Vagina (tissue), 2 donors: ENCODE measurements at places on chromosomes 7 and 10. TPM values are rescaled to one million over a fixed set of nuclear protein-coding genes. Genes with fewer than 3 reads are reported as not detected.
A peak's percentile ranks its signal among the peaks of the same experiment; 100 is the strongest.

Gene STEAP4
- 41.7 TPM for total RNA-seq

Gene KDM7A
- total RNA-seq = 24.6 TPM

Gene ADGRA1
- total RNA-seq = 0.49 TPM

Gene MKX
- 2.2 TPM for total RNA-seq

Gene PAPOLB
- total RNA-seq = not detected

Gene CCDC146
- total RNA-seq = 20.6 TPM

- no peak overlapping the region for H3K27ac ChIP-seq
- H3K27me3 ChIP-seq = no peaks in the 10 kb centered on the region
- DNase-seq = no peak
- peaks cover 6% of the 10 kb centered on the region for H3K4me1 ChIP-seq
Observed at GRCh38 chr10:129631006-129631405, 164.0 kb downstream of the MGMT start.

GRCh38 chr7:152137476-152138025, 112.1 kb downstream of the GALNT11 start:
- no peak overlapping the region for H3K4me3 ChIP-seq
- H3K27me3 ChIP-seq = no peaks in the 10 kb centered on the region
- no peak for DNase-seq
- H3K36me3 ChIP-seq = peaks cover 43% of the 10 kb centered on the region
- no peak overlapping the region for H3K27ac ChIP-seq
- H3K4me1 ChIP-seq = peaks cover 16% of the 10 kb centered on the region

DNA sequence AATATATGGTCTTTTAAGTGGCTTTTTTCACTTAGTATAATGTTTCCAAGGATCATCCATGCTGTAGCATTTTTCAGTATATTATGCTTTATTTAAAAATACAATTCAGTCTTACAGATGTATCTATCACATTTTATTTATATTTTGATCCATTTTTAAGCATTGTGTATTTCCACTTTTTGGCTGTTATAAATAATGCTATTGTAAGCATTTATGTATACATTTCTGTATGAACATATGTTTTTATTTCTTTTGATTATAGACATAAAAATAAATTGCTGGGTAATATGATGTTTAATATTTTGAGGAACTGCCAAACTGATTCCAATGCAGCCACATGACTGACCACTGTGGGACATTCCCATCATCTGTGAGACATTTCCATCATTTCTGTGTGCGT, 1662.0 kb downstream of the REEP3 start:
- no peak overlapping the region for H3K27ac ChIP-seq
- H3K4me1 ChIP-seq = no peaks in the 10 kb centered on the region
- no peaks in the 10 kb centered on the region for H3K36me3 ChIP-seq
- DNase-seq = no peak
- H3K27me3 ChIP-seq = no peaks in the 10 kb centered on the region

DNA sequence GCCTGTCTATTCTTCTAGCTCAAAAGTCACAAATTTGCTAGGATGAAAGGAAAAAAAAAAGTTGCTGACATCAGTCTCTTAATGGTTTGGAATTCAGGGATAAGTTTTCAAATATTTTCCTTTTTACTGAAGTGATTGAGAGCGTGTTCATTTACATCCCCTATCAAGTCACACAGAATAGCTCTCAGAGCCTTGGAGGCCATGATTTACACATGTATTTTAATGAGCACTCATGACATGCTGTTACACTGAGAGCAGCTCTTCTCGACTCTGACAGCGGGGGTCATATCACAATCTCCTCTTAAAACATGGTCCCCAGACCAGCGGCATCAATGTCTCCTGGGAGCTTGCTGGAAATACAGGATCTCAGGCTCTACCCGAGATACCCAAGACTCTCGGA, 232.7 kb downstream of the POU6F2 start:
- no peaks in the 10 kb centered on the region for H3K4me1 ChIP-seq
- no peak for DNase-seq
- H3K27ac ChIP-seq = no peak overlapping the region
- no peaks in the 10 kb centered on the region for H3K27me3 ChIP-seq
- H3K36me3 ChIP-seq = no peaks in the 10 kb centered on the region
- H3K4me3 ChIP-seq = no peak overlapping the region

GRCh38 chr7:55088620-55089019, 69.8 kb downstream of the EGFR start:
- no peak overlapping the region for H3K27ac ChIP-seq
- H3K27me3 ChIP-seq = no peaks in the 10 kb centered on the region
- peaks cover 53% of the 10 kb centered on the region for H3K4me1 ChIP-seq
- no peak for DNase-seq
- H3K36me3 ChIP-seq = no peaks in the 10 kb centered on the region

DNA sequence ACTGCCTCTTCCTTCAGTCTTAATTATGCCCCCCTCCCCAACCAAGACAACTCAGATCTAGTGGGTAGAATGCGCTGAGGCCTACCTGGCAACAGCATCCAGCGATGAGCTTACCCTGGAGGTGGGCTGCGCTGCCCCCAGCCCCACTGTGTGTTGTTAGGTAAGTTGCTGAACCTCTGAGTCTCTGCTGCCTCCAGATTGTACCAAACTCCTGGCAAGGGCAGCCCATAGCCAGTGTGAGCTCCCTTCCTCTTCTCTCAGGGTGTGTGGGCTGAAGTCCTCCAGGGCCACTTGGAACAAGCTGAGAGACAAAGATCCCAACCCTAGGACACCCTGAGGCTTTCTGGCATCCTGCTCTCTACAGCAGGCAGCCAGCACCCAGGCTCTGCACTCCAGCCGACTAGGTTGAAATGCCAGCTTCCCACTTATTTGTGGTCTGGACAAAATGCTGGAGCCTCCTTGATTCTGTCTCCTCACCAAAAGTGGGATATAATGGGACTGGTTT, 135.3 kb downstream of the ARHGAP22 start:
- H3K27me3 ChIP-seq = no peaks in the 10 kb centered on the region
- no peak overlapping the region for H3K4me3 ChIP-seq
- H3K4me1 ChIP-seq = peaks cover 12% of the 10 kb centered on the region
- no peaks in the 10 kb centered on the region for H3K36me3 ChIP-seq
- no peak for DNase-seq
- no peak overlapping the region for H3K27ac ChIP-seq

- H3K27me3 ChIP-seq = no peaks in the 10 kb centered on the region
- no peak overlapping the region for H3K4me3 ChIP-seq
- no peaks in the 10 kb centered on the region for H3K36me3 ChIP-seq
- H3K4me1 ChIP-seq = no peaks in the 10 kb centered on the region
- no peak overlapping the region for H3K27ac ChIP-seq
Observed at GRCh38 chr10:88186335-88186734, 322.9 kb downstream of the PTEN start.

DNA sequence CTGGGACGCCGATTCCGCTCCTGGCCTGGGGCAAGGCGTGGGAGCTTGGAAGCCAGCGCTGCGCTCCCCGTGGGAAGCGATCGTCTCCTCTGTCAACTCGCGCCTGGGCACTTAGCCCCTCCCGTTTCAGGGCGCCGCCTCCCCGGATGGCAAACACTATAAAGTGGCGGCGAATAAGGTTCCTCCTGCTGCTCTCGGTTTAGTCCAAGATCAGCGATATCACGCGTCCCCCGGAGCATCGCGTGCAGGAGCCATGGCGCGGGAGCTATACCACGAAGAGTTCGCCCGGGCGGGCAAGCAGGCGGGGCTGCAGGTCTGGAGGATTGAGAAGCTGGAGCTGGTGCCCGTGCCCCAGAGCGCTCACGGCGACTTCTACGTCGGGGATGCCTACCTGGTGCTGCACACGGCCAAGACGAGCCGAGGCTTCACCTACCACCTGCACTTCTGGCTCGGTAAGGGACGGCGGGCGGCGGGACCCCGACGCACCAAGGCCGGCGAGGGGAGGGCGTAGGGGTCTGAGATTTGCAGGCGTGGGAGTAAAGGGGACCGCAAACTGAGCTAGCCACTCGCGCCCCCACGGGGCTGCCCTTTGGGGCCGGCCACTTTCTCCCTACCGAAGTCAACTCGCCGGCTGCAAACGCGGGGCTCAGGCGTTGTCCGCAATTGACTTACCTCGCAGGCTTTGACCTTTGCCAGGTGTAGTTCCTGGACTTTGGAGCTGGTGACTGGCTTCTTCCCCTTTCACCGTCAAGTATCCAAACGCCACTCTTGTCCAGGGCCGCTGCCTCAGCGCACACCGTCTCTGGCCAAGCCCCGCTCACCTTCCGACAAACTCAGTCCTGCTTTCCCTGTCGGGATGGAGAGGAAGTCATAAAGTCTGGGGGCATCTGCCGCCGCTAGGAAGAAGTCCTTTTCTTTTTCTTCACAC, at the start of gene SCIN:
SCIN (plus strand) TSS at position 187 of the 928 bp plus-strand sequence; CDS start at position 254, 67 bp downstream.
- no peaks in the 10 kb centered on the region for H3K36me3 ChIP-seq
- no peak for DNase-seq
- peaks cover 16% of the 10 kb centered on the region for H3K4me1 ChIP-seq
- H3K4me3 ChIP-seq = peak within 1 kb of the TSS; percentile 37

DNA sequence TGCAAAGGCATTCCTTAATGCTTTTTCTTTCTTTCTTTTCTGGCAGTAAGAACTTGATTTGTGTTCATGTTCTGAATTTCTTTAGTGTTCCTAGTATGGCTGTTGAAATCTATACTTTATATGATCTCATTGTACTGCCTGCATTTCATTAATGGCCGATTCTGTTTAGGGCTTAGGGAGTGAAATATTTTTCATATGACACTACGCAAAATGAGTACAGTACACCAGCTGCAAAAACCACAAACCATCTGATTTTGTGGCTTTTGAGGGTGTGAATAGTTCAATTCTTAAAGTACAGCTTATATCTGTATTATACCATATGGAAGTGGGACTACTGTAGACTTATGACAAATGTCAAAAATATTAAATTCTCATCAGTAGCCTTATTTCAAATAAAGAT, 69.1 kb upstream of the FOXP2 start:
- no peaks in the 10 kb centered on the region for H3K4me1 ChIP-seq
- no peak overlapping the region for H3K27ac ChIP-seq
- H3K4me3 ChIP-seq = no peak overlapping the region

DNA sequence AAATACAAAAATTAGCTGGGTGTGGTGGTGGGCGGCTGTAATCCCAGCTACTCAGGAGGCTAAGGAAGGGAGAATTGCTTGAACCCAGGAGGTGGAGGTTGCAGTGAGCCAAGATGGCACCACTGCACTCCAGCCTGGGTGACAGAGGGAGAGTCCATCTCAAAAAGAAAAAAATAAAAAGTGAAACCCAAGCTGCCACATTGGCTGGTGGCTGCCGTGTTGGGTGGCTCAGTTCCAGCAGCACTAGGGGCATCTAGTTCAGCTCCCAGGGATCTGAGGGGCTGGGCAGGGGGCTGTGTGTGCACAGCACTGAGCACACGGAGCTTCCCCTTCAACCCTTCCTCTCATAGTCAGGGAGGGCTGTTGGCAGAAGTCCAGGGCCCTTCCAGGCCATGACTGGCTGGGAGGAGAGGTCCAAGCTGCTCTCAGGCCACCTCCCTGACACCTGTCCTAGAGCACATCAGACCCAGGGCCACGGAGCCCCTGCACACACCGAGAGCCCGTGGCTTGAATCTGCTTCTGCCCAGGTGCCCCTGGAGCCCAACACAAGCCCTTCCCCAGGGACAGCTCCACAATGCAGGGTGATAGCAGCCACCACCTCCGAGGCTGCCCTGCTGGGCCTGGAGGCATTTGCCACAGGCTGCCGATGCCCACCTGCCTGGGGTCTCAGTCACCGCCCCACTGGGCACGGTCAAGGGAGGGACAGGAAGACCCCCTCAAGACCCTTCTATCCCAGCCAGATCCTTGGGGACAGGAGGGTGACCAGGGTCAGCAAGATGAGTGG, 47.3 kb downstream of the YKT6 start:
- H3K4me1 ChIP-seq = no peaks in the 10 kb centered on the region
- H3K36me3 ChIP-seq = no peaks in the 10 kb centered on the region
- DNase-seq = no peak
- H3K27ac ChIP-seq = no peak overlapping the region
- H3K27me3 ChIP-seq = no peaks in the 10 kb centered on the region

GRCh38 chr7:155694851-155695250, 50.4 kb downstream of the RBM33 start:
- H3K36me3 ChIP-seq = no peaks in the 10 kb centered on the region
- no peak for DNase-seq
- H3K4me1 ChIP-seq = peaks cover 27% of the 10 kb centered on the region
- no peak overlapping the region for H3K27ac ChIP-seq
- H3K4me3 ChIP-seq = no peak overlapping the region
- no peaks in the 10 kb centered on the region for H3K27me3 ChIP-seq

DNA sequence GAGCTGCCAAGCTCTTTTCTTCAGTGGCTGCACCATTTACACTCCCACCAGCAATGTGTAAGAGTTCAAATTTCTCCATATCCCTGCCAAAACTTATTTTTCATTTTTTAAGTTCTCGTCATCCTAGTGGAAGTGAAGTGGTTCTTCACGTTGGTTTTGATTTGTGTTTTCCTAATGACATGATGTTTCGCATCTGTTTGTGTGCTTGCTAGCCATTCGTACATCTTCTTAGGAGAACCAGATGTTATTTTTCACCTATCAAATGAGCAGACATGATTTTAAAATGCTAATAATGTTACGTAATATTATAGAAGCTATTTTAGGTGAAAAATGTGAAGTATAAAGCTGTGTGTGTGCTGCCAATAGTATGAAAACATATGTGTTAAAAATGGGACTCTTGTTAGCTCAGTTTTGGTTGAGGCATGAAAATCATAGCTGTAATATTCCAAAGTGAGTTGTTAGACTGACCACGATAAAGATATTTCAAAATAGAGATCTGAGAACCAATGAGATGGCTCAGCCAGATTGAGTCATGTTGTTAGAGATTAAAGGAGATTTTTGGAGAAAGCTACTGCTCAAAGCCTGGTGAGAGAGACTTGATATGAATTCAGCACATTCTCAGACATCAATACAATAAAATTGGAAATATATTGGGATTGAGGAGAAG, 25.9 kb upstream of the GALNT11 start:
- H3K4me1 ChIP-seq = no peaks in the 10 kb centered on the region
- H3K4me3 ChIP-seq = no peak overlapping the region
- no peak overlapping the region for H3K27ac ChIP-seq
- DNase-seq = no peak
- H3K36me3 ChIP-seq = no peaks in the 10 kb centered on the region
- no peaks in the 10 kb centered on the region for H3K27me3 ChIP-seq

- H3K4me1 ChIP-seq = no peaks in the 10 kb centered on the region
- no peaks in the 10 kb centered on the region for H3K36me3 ChIP-seq
- no peak overlapping the region for H3K4me3 ChIP-seq
- no peak overlapping the region for H3K27ac ChIP-seq
- H3K27me3 ChIP-seq = no peaks in the 10 kb centered on the region
Observed at GRCh38 chr10:107687701-107688100, 523.2 kb upstream of the SORCS1 start.

GRCh38 chr10:14086596-14086995, 244.1 kb downstream of the FRMD4A start:
- H3K27ac ChIP-seq = no peak overlapping the region
- no peak for DNase-seq
- H3K36me3 ChIP-seq = no peaks in the 10 kb centered on the region
- H3K27me3 ChIP-seq = no peaks in the 10 kb centered on the region
